Amniotic epithelial cell (primary cell): ENCODE measurements at places on chromosomes 2 and 18.

DNA sequence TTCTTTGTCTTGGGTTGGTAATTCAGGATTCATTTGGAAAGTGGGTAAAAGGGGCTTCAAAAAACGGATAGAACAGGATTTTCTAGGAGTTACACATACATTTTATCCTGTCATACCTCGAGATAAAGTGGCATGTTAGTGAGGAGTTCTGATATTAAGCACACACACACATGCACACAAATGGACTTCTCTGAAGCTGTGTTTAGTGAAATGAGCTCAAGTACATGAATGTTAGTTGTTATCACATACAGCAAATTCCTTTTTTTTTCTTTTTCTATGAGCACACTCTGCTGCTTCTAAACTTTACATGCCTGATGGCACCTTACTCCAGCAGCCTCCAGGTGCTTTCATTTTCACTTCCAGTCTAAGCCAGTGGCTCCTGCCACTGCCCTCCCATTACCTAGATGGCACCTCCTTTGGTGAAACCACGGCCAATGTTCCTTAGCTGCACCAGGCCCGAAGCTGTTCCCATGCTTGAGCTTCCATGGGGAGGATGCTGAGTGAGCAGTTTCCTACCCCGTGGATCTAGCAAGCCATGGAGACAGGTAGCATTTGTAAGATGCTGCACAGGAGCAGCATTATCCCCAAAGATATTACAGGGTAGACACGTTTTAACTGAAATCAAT lies 49.7 kb downstream of the STAT1 start:
- no peak for DNase-seq

- peak; percentile 84 for DNase-seq
Measured at GRCh38 chr18:59008302-59008974, 131.2 kb upstream of the SEC11C start.

- DNase-seq: no peak
Measured at GRCh38 chr2:86081724-86082123, 24.0 kb downstream of the POLR1A start.

- no peak for DNase-seq
Measured at GRCh38 chr2:84904151-84904550, 1.3 kb upstream of the TMSB10 start.

GRCh38 chr18:54860941-54861340 lies 32.7 kb downstream of the RAB27B start:
- DNase-seq: no peak

GRCh38 chr18:3214855-3215637 lies 4.7 kb downstream of the MYOM1 start:
- DNase-seq: no peak

- DNase-seq: peak; percentile 4
Measured at GRCh38 chr2:174436351-174436750, 40.8 kb downstream of the SCRN3 start.

- no peak for DNase-seq
Measured at GRCh38 chr2:69226903-69227302, 160.1 kb downstream of the GFPT1 start.

- DNase-seq: no peak
Measured at GRCh38 chr2:31282634-31283033, 48.7 kb downstream of the EHD3 start.

DNA sequence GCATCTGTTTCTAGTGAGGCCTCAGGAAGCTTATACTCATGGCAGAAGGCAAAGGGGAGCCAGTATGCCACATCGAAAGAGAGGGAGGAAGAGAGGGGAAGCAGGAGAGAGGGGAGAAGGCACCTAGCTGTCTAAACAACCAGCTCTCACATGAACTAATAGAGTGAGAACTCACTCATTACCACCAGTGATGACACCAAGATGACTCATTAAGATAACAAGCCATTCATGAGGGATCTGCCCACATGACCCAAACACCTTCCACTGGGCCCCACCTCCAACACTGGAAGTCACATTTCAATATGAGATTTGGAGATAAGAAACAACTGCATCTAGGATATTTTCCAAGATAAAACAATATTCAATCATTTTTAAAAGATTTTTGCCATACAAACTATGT lies 753.9 kb upstream of the ZEB2 start:
- DNase-seq: no peak

DNA sequence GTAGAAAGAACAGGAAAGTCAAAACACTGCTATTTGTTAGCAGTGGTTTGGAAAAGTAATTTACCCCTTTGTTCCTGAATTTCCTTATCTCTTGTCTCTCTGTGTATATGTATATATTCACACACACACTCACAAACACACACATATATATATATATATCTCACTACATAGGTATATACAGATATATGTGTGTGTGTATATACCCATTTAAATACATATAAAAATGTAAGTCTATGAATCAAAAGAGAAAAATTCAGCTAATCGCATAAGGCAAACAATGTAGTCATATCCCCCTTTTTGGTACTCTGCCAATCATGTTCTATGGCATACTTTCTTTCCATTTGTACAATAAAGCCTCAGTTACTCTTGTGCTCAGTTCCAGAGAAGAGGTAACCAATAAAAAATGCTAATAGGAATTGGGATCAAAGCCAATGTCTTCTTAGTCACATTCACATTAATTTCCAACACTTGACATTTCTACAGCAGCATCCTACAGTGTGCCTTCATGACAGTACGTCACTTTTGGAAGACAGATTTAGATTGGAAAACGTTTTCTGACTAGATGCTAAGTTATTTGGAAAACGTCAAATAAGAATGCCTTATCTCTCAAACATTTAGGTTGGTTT lies 94.6 kb downstream of the MC4R start:
- DNase-seq: no peak

DNA sequence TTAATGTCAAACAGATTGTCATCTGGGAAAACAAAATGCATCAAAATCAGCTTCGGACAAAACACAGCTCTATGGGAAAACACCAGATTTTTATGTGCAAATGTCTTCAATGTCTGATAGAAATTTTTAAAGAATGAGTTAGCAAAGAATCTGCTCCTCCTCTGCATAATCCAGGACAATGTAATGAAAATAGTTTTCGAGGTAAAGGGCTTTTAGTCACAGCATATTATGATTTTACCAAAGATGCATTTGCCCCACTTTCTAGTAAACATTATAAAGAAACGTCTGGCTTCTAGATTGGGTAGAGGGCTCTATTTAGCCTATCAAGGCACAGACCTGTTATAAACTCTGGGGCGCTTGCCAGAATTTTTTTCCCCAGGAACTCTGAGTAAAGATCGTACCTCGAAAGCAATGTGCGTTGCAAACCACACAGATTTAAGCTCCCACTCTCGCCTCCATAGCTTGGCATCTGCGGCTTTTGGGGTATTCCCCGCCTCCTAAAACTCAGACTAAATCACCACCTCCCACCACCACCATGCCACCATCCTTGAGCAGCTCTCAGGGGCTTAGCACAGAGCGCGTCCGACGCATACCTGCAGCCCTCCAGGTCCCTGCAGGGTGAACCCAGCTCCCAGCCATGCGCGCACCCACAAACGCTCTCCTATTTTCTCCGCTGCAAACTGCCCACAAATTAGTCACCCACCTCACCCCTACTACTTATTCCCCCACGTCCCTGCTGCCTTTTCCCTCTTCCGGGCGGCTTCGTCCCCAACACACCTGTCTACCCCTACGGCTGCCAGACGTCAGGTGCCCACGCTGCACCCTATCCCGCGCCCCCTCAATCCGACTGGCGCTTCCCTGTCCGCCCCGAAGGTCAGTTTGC lies 829 bp downstream of the ACVR1C start:
- DNase-seq: peak; percentile 17

GRCh38 chr2:132813422-132813821 lies 143.4 kb upstream of the LYPD1 start:
- no peak for DNase-seq

DNA sequence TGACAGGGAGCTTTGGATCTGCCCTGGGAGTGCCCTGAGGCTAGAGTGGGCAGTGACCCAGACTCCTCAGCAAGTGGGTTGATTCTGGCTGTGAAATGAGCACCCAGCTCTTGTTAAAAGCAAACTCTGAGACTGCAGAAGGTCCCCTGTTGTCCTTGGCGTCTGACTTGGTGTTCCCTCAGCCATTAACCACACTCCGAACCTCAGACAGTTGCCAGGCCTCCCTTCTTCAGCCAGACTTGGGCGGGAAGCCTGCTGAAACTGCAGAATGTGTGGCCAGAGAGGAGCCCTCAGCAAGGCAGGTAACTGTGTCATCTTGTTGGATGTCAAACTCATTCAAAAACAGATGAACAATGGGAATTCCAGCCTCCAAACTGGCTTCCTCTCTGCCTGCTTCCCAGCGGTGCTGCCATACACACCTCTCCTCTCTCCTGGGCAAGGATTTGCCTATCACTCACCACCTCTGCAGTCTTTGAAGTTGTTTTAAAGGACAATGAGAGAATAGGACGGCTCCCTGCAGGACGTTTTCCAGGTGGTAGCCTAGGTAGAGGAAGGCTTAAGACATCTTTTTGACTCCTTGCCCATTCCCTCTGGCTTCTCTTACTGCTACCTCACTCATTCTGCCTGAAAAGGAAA lies 38.9 kb upstream of the B3GNT2 start:
- DNase-seq: no peak

DNA sequence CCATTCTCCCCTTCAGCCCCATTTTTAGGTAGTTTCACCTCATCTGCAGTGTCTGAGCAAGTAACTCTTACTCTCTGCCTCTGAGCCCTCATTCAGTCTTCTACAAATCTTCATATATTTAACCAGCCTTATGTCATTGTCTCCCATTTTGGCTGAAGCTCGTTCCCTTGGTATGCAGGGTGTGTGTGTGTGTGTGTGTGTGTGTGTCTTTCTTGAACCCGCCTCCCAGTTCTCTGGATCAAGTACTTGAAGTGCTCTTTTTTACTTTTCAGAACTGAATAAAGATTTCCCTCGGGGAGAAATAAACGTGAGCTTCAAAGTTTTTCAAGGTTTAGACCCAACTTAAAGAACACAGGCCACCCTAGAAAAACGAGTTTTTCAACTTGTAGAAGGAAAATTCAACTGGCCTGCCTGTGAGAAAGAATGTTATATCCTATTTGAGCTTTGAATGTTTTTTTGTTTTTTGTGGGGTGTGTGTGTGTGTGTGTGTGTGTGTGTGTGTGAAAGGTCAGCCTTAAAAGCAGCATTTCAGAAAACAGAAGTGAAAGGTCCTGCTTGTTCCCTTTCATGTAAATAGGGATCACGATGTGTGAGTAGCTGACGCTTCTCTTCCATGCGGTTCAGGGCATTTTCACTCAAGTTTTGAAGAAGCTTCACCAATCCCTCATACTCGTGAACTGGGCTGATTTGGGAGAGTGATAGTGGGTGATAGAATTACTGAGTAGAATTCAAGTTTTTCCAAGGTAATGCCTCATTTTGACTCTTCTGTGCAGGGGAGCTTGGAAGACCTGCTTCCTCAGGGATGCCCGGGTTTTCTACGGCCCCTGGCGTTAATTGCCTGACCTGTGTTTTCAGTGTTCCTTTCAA lies 50.6 kb upstream of the EML6 start:
- DNase-seq: peak; percentile 30

- DNase-seq: no peak
Measured at GRCh38 chr18:13580991-13581390, 145.4 kb downstream of the FAM210A start.

GRCh38 chr2:3189076-3189591 lies 188.5 kb downstream of the EIPR1 start:
- no peak for DNase-seq

DNA sequence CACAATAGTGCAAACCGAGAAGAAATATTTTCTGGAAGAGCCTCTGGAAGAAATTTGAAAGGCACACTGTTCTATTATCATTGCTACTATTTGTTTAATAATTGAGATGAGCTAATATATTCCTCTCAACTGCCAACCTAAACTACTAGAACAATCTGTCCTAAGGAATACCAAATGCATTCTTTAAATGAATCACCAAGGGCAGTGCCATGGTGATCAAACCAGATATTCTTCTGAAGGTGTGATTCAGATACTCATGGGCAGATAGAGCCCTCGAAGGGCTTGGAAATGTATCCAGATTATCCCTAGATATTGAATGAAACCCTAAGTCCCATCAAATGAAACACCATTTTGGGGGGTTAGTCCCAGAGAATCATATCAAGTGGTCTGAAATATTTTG lies 76.6 kb downstream of the FIGN start:
- peak; percentile 57 for DNase-seq

DNA sequence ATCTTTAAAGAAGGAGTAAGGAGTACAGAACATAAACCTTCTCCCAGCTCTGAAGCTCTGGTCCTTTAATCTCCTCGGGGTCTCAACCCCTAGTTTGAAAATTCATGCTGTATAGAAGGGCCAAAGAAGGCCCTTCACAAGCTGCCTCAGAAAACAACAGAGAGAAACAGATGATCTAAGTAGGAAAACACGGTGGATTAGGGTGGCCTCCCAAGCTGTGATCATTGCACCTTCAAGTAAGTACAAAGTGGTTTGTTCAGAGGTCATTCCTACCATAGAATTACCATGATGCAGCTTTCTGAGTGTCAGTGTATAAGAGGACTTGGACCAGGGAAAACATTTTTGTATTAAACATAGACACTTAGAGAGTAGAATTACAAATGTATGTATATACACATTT lies 10.9 kb downstream of the TMEM169 start:
- no peak for DNase-seq

DNA sequence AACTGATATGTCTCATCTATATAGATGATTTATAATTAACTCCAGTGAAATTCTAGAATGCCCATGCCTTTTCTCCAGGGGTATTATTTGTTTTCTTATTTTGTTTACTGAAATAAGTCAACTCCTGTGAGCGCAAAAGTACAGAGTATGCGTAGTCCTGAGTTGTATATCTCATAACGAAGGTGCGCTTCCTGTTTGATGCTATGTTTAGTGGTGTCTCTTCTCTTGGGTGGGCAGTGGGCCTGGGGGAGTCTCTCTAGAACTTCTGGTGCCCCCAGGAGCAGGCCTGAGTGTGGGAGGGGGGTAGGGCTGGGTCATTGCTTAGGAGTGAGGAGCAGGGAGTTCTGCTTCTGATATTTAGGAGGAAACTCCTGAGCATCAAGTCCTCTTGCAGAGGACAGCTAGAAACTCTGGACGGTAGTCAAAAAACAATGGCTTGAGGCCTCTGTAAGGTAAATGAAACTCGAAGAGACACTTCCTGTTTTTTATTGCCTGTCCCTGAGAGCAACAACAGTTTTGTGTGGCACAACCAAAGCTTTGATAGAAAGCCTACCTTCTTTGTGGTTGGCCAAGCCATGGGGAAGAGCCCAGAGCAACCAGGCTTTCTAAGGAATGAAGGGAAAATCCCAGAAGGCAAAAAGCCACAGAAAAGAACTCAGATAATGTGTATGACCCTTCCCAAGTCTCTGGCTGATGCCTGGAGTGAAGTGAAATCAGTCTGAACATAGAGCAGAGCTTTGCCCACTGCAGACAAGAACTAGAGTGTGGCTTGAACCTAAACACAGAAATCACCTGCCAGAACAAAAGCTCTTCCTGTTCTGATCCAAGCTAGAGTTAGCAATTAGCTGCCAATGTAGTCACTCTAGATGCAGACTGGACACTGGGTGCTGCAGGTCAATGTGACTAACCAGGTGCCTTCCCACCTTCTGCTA lies 8.5 kb upstream of the SP140L start:
- no peak for DNase-seq
